AG10803 (cell line): ENCODE measurements at places on chromosomes 1 and 21.

DNA sequence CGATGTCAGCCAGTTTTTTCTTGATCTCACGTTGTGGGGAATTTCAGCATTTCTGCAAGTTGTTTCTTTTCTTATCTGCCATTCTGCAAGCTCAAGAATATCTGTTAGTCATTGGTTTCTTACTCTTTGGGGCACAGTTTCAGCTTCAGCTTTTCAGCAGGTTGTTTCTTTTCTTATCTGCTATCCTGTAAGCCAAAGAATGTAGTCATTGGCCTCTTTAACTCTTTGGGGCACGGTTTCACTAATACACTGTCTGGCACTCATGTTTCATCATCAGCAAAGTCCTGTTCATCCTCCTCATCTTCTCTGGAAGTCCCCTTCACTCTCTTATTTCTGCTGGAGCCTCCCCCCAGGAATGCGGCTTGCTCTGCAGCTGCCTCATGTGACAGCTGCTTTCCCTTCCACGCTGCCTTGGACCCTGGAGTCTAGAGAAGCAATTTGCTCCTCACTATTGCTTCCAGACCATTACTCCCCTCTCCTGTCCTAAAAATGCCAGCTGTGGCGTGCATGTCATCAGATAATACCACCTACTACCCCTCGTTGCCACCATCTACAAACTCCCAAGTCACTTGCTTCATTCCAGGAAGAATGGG, 67.0 kb upstream of the CACNA1E start:
- no peak for DNase-seq

DNA sequence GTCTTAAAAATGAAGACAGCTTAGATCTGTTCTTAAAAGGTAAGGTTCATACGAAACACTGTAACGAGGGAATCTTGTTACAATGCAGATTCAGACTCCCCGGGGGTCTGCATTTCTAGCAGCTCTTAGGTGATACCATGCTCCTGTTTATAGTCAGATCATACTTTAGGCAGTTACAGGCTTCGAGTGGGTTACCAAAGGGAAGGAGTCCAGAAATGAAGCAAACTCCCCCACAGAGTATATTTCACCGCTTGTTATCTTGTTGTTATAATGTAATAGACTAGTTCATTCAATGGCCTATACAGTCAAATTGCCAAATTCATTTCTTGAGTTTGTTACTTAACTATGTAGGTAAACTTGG, 601.1 kb downstream of the USP25 start:
- no peak for DNase-seq

GRCh38 chr1:55214934-55215193, 300 bp downstream of the USP24 start:
- peak; percentile 43 for DNase-seq

DNA sequence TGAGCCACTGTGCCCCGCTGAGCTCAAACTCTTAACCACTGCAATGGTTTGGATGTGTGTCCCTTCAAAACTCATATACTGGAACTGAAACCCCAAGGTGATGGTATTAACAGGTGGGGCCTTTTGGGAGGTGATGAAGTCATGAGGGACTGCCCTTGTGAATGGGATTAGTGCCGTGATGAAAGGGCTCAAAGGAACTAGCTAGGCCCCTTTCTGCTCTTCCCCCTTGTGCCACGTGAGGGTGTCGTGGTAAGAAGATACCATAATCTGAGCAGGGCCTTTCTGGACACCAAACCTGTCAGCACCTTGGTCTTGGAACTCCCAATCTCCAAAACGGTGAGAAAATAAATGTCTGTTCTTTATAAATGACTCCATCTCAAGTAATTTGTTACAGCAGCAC, 45.5 kb upstream of the SPOCD1 start:
- DNase-seq: no peak

DNA sequence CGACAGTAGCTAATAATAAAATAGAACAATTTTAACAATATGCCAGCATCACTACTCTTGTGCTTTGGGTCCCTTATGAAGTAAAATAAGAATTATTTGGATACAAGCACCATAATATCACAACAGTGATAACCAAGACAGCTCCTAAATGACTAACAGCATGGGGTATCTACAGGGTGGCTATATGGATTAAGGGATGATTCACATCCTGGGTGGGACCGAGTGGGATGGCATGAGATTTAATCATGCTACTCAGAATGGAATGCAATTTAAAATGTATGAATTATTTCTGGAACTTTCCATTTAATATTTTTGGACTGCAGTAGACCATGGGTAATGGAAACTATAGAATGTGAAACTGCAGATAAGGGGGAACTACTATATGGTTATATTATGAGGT, 28.1 kb upstream of the B3GALNT2 start:
- DNase-seq: peak; percentile 44

DNA sequence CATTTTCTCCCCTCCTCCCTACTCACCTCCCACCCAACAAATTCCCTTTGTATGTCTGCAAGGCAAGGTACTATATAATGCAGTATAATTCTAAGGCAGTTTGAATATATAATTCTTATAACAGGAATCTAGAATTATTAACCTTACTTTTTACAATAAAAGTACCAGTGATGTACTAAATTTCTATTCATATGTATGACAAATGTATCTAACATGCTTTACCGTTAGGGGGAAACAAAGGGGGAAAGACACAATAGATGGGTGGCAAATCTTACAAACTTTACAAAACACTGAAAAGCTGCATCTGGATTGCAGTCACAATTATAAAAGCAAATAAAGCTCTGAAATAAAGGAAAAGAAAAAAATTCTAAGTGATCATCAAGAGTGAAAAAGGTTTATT, 2.3 kb downstream of the PIK3R3 start:
- DNase-seq: no peak

DNA sequence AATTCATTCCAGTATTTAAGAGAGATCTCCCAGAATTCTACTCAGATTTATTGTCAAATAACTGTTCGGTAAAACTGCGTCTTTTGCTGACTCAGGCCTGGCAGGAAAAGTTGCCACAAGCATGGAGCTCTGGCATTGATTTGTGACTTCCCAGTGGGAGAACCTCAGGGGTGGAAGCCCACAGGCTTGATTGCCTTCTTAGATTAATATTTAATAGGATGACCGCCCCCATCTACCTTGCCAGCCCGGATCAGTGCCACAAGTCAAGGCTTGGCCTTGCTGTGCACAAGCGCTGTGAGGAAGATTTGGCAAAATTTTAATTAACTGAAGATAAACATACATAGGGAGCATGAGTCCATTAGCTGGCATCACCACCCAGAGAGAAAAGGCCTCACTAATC, 93.5 kb downstream of the LRIG2 start:
- no peak for DNase-seq

- DNase-seq: no peak
Measured at GRCh38 chr1:155133799-155134281, 1.8 kb upstream of the SLC50A1 start.

- peak; percentile 48 for DNase-seq
Measured at GRCh38 chr1:162389021-162389818, 7.7 kb downstream of the C1orf226 start.
